ENCODE measurements at places on chromosomes 12 and 14. TPM values are rescaled to one million over a fixed set of nuclear protein-coding genes. Genes with fewer than 3 reads are reported as not detected.

The CLEC1B gene
- not detected for total RNA-seq

The HOXC9 gene
- not detected for total RNA-seq

The ADAM21 gene
- 0.15 TPM for total RNA-seq

The NRXN3 gene
- total RNA-seq: not detected

The TFCP2 gene
- total RNA-seq: 39.5 TPM

The GPR162 gene
- total RNA-seq: 0.21 TPM

The RAD51AP1 gene
- 30.0 TPM for total RNA-seq

The PCED1B gene
- 86.5 TPM for total RNA-seq

The SCN8A gene
- 1.1 TPM for total RNA-seq

The OR11G2 gene
- not detected for total RNA-seq

The MYF6 gene
- not detected for total RNA-seq
